ENCODE measurements at places on chromosomes 3 and 15.

- DNase-seq, result no peak
Measured at GRCh38 chr3:101687142-101687931, 819 bp upstream of the RPL24 start.

- no peak for DNase-seq
Measured at GRCh38 chr3:58256061-58256460, 18.5 kb downstream of the ABHD6 start.

DNA sequence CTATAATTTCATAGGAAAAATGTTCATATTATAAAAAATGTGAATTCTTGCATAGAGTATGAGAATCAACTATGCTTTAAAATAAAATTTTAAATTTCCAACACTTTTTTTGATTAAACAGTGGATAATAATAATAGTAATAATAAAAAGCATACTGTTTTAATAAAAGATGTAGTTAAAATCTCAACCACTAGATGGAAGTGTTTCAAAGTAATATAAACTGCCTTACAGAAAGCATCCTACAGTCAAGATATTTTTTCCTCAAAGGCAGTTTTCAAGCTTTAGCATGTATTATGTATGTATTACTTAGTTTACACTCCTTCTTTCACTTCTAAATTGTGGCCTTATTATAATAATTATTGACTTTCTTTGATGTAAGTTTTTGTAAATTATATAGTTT, 217.5 kb downstream of the CHL1 start:
- no peak for DNase-seq

DNA sequence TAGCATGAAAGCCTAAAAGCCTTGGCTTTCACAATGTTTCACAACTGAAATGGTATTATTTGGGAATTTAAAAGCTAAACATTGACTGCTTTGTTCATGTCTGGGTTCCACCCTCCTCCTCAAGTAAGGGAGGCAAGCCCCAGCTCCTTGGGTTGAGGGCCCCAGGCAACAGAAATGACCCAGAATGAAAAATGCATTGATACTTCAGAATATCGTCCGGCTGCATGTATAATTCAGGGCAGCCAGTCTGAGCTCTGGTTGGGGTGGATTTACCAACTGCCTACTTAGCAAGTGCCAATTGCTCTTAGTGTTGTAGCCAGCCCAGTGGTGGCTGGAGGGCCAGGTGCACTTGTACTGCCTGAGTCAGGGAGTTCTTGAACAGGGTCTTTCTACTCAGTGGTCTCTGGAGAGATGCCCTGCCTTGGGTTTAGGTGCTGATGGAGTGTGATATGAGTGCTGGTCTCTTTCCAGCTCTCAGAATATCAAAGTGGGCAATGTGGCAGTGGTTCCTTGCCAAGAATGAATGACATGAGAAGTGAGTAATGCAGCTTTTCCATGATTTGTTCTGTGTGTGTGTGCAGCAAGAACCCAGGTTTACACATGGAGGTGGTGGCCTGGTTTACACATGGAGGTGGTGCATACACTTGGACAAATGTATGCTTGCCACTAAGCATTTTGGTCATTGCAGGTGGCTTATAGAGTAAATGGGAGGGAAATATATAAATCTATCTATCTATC, 40.9 kb upstream of the ADAMTSL3 start:
- DNase-seq, result no peak

DNA sequence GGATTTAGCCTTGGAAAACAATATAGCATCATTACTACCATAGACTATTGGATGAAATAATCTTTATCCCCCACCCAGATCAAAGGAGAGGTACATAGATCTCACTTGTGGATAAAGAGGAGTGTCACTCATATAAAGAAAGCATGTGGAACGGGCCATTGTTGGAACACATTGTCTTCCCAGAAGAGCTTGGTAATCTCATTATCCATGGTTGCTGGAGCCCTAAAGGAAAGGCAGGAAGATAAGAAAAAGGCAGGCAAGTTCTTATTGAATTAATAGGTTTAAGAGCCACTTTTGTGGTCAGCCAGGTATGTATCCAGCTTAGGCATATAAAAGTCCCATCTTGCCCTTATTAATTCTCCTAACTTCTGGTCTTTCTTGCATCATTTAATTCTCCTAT, 659.1 kb downstream of the GRM7 start:
- no peak for DNase-seq

DNA sequence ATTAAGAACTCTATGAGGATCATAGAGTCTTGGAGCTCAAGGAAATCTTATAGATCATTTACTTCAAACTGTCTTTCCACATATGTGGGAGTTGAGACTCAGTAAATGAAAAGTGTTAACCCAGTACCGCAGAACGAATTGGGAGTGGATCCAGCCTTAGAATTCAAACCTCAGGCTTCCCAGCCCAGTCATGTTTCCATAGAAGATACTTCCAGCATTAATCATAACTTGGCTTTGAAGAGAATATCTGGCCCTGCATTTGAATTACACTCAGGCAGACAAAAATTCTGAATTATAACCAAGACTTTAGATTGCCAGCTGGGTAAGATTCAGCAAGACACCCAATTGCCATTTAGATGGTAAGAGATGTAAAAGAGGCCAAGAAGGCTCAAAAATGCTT, 972.0 kb downstream of the TUSC7 start:
- DNase-seq, result no peak

GRCh38 chr3:43995547-43996378, 245.9 kb upstream of the TOPAZ1 start:
- DNase-seq, result peak; percentile 51

DNA sequence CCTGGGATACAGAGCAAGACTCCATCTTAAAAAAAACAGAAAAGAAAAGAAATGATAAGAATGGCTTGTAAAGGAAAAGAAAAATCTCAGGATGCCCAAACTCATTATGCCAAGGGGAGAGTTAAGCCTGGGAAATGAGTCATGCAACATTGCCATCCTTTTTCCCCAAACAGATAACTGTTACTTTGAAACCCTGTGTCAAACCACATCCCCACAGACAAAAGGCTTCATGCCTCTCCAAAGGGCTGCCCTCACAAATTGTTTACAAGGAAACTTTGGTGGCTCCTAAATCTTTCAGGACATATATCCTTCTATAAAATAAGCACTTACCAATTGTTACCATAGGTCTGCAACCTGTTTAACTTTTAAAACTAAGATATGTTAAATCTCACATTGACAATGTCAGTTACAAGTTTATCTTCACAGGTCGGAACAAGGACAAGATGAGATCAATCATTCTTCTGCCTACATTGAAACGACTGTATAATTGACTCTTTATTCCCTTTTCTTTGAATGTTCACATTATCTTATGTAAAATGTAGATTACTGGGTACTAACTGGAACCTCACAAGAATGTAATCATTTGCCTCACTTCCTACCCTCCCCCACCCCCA, 18.6 kb upstream of the SENP7 start:
- DNase-seq, result no peak

DNA sequence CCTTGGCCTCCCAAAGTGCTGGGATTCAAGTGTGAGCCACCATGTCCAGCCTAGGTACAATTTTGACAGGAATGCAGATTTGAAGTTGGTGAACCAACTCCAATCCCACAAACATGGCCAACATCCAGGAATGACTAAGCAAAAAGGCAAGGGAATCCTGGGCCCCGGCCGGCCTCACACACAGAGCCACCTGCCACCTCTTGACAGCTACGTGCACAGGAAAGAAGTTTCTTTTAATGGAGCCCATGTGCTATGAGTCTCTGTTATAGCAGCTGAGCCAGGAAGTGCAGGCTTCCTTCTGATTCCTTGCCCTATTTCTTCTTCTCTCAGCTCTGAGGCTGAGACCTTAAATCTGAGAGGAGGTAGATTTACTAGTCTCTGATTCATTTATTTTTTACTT, 8.8 kb downstream of the TMEM40 start:
- no peak for DNase-seq

GRCh38 chr3:52441772-52442332, 3.1 kb downstream of the SEMA3G start:
- DNase-seq, result peak; percentile 18

GRCh38 chr3:78994174-78995027, 773.4 kb downstream of the ROBO1 start:
- no peak for DNase-seq

- DNase-seq, result no peak
Measured at GRCh38 chr15:98799461-98800390, 151.4 kb downstream of the IGF1R start.

DNA sequence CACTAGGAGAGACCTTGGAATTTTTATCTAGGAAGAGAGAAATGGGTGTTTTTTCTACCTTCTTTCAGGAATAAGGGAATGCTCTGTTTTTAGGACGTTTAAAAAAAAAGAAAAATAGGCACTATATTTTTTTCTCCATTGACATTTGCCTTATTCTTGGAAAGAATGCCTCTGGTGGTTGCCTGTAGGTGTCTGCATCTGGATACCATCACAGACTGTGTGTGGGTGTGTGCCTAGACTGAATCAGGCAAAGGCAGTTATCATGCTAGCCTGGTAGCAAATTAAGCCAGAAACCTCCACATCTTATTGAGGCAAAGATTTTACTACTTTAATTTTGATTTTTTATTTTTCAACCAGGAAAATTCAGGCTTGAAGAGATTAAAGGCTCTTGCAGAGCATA, 513.6 kb upstream of the KCNMB2 start:
- no peak for DNase-seq

- DNase-seq, result no peak
Measured at GRCh38 chr3:121232309-121233225, 313.2 kb downstream of the POLQ start.

GRCh38 chr3:149958171-149958796, 12.4 kb downstream of the PFN2 start:
- DNase-seq, result no peak

DNA sequence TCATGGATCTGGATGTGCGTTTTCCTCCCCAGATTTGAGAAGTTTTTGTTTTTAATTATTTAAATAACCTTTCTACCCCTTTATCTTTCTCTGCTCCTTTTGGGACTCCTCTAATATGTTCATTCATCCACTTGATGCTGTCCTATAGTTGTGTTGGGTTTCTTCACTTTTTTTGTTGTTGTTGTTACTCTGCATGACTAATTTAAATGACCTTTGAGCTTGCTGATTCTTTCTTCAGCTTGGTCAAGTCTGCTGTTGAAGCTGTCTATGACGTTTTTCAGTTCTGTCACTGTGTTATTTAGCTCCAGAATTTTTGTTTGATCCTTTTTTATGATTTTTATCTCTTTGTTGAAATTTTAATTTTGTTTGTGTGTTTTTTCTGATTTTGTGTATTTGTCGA, 463.6 kb upstream of the ALCAM start:
- no peak for DNase-seq

- no peak for DNase-seq
Measured at GRCh38 chr3:129554356-129555152, 11.6 kb downstream of the H1-8 start.

- DNase-seq, result no peak
Measured at GRCh38 chr3:159795681-159796175, 192.9 kb upstream of the IL12A start.

DNA sequence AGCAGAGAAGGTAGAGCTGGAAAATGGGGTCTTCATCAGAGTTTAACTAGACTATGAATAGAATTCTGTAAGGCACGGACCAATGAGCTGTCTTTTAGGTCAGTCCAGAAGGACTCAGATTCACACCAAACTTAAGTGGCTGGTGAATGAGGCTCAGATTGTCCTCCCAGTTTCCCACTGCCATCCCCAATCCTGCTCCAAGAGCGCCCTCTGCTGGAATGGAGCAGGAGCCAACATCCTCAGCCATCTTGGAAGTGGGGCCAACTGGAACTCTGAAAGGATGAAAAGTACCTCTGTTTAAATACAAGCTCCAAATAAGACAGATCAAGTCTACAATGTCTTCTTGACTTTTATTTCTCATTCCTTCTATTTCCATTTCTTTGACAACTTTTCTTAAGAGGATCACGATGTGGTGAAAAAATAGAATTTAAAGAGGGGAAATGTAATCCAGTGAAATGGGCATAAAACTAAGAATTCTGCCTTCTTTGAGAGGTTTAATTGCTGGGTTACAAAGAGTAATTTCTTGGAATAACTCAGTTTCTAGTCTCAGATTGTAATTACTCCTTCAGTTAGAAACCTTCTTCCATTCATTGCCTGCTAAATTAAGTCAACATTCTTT, 217.1 kb upstream of the TPRG1 start:
- DNase-seq, result peak; percentile 80

DNA sequence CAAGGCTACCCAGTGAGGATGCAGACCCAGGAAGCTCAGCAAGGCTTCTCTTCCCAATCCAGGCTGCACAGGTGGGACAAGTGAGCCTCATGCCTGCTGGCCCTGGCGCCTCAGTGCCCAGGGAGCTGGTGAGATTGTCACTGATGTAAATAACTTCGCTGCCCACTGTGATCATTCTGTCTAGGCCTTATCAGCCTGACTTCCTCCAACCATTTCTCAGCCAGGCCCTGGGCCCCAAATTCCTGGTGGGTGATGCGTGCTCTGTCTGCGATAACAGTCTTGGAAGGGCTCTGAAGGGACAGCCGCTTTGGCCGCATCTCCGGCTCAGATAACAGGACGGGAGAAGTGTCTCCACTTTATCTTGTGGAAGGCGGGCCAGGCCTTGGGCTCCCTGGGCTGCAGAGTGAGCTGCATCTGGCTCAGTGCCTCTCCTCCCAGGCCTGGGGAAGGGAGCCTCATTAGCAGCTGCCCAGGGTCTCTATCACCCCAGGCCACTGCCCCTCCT, 2.2 kb upstream of the FBLN2 start:
- peak; percentile 52 for DNase-seq

DNA sequence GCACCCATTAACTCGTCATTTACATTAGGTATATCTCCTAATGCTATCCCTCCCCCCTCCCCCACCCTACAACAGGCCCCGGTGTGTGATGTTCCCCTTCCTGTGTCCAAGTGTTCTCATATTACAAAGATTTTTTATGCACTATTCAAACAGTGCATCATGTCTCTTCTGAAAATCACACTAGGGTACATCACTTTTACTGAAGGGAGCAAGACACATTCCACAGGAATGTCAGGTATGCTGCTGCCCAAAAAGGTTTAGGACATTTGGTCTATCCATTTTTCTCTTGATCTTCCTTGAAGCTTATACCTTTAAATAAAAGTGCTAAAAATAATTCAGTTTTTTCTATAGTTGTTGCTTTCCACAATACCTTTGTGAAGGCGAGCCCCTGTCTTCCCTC, 9.2 kb upstream of the EPHA3 start:
- no peak for DNase-seq

DNA sequence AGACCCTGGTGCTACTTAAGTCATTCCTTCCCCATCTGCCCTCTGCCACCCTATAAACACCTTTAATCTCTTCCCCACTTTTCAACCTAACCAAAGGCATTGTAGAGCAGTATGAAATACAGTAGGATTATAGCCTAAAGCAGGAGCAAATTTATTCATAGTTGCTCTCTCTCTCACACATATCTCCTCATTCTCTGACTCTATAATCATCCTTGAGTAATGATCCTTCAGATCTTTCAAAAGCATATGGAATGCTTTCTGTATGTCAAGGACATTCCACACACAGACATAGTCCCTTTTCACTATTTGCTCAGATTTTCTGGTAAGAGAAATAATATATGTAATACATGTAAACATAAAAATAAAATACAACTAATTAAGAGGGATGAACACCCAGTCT, 54.1 kb downstream of the TRPC1 start:
- DNase-seq, result no peak

DNA sequence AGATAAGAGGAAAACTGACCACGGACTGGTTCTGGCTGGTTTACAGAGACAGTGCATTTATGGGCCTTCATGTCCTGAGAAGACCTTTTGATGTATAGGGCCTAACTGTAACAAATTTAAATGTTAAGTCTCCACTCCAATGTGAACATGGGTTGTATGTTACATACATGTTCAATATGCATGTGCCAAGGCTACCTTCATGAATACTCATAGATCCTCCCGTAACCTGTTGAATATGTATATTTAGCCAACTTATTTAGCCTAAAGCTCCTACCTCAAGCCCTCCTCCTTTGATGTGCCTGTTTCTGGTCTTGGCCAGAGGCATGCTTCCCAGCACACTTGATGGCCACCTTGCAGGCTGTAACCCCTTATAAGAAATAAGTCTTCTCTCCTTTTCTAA, at the start of gene OR5H2:
Gene OR5H2 (plus strand): TSS at position 301 of the 400 bp plus-strand sequence. CDS start 398 bp downstream, outside the sequence.
- no peak for DNase-seq

All from H9 (cell line).